ENCODE measurements at places on chromosomes 5 and 9.

DNA sequence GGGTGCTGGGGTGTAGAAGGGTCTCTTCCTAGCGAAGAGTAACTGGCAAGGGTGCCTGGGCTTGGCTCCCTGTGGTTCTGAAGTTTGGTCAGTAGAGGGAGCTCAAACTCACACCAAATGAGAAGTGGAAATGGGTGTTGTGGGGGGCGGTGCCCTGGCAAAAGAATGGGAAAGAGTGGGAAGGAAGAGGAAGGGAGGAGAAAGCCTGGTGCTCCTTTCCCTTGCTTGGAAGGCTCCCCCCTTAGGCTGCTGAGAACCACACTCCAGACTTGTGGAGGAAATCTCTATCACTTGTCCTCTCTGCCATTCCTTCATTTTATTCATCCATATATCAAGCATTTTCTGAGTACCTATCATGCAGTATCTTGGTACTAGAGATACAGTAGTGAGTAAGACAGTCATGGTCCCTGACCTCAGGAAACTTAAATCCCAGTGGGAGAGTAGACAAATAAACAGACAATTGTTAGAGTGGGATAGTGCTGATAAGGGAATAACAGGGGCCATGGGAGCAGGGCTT, 13.0 kb downstream of the SLC4A9 start:
- DNase-seq, result peak; percentile 26

- DNase-seq, result no peak
Measured at GRCh38 chr9:21381448-21382339, 3.5 kb downstream of the IFNA2 start.

GRCh38 chr5:68066277-68066955, 149.1 kb upstream of the PIK3R1 start:
- no peak for DNase-seq

DNA sequence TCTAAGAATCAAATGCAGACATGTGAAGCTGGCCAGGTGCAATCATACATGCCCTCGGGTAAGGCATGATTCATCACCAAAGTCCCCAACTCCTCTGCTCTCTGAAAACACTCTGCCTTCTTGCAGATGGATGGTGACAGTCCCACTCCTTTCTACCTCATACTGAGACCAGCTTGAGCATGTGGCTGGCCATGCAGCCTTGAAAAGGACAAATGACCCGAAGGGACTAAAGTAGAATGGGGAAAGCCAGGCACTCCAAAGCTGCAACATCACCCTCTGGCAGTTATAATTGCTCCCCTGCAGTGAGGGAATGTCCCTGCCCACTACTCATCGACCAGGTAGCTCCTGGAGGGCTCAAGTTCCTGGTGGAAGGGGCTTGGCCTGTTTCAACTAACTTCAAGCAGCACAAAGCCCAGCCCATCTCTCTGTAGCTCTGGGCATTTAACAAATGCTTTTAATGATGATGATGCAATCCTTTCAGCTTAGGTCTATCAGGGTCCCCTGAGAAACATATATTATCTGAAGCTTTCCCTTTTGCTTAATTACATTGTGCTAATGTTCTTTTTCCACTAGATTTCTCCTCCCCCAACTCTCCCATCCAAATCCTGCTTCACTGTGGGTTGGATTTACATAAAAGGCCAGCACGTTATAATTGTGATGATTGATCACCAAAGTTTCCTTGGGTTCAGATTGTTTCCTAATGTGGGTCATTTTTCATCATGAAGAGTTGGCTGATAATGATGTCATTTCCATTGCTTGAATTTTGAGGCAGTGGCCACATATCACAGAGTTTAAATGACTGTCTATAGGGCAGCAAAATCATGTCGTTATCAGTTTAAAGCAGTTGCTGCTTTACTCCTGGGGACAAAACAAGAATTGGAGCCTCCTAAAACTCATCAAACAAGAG, 436.5 kb upstream of the SLC30A5 start:
- no peak for DNase-seq

- no peak for DNase-seq
Measured at GRCh38 chr5:123209502-123210027, 120.5 kb downstream of the PRDM6 start.

DNA sequence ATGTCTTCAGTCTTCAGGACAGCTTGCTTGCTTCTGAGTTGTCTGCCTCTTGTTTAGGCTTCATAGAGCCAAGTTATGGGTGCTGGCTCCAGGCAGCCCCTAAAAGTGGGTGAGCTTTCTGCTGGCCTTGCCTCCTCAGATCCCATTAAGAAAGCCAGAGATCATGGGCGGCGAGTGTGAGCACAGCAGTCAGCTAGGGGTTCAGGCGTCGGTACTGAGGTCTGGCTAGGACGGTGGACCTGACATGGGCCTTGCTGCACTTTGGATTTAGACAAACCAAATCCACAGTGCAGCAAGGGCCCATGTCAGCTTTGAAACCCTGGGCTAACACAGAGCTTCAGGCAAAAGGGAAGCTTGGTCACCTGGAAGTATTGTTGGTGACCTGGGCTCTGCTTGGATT, 17.6 kb downstream of the PSAT1 start:
- no peak for DNase-seq

DNA sequence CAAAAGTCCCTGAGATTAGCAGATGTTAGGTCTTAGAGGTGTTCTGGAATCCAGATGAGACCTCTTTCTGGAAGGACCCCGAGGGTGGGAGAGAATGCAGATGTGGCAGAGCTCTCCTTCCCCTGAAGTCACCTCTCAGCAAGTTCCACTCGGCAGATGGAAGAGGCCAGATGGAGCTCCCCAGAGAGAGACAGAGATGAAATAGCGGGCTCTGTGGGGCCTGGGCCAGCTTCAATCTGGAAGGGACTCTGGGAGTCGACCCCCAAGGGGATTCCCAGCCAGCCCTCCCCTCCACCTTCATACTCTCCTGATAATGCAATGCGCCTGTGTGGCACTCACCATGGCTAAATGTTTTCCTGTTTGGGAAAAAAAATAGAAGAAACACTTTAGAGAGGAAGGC, 60.2 kb downstream of the WNK2 start:
- DNase-seq, result no peak

GRCh38 chr5:141651728-141652105, 499 bp upstream of the FCHSD1 start:
- no peak for DNase-seq

GRCh38 chr5:74556006-74556405, 84.5 kb downstream of the ENC1 start:
- DNase-seq, result no peak

- no peak for DNase-seq
Measured at GRCh38 chr9:129316281-129317030, 138.4 kb upstream of the IER5L start.

GRCh38 chr5:149442563-149443182, 63.6 kb upstream of the IL17B start:
- peak; percentile 64 for DNase-seq

GRCh38 chr5:10831419-10831818, 70.4 kb upstream of the DAP start:
- DNase-seq, result no peak

- DNase-seq, result no peak
Measured at GRCh38 chr5:126931963-126932660, 98.2 kb downstream of the MARCHF3 start.

GRCh38 chr9:95137587-95138145, 179.8 kb downstream of the FANCC start:
- no peak for DNase-seq

DNA sequence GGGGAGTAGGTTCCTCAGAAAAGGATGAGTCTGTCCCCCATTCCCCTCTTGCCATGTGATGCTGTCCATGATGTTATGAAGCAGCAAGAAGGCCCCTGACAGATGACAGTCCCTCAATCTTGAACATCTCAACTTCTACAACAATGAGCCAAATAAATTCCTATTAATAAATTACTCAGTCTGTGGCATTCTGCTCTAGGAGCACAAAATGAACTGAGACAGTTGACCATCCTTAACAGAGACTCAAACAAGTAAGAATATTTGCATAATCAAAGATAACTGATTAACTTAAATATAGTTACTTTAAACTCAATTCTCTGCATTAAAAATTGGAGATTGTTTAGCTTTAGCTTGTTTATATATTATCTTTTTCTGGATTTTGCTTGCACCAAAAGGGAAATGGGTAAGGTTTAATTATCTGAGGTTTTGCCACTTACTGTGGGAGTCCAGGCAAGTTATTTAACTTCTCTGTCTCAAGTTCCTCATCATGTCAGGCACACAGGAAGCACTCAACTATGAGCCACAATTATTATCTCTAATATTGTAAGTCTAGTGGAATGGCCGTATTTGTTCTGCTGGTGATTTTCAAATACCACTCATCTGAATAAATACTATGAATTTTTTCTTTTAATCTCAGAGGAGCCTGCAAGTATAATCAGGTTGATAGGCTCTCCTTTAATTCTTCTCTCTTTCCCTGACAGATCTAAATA, 162.9 kb downstream of the TSSK1B start:
- DNase-seq, result no peak

DNA sequence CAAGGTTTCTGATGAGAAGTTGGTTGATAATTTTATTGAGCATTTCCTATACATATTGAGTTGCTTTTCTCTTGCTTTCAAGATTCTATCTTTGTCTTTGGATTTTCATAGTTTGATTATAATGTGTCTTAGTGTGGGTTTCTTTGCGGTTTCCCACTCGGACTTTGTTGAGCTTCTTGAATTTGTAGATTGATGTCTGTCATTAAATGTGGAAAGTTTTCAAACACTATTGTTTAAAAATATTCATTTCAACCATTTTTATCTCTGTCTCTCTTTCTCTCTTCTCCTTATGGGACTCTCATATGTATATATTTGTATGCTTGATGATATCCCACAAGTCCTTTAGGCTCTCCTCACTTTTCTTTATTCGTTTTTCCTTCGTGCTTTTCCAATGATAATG, 18.5 kb upstream of the PCDHA1 start:
- DNase-seq, result no peak

- no peak for DNase-seq
Measured at GRCh38 chr5:103138202-103138690, 18.1 kb downstream of the PPIP5K2 start.

DNA sequence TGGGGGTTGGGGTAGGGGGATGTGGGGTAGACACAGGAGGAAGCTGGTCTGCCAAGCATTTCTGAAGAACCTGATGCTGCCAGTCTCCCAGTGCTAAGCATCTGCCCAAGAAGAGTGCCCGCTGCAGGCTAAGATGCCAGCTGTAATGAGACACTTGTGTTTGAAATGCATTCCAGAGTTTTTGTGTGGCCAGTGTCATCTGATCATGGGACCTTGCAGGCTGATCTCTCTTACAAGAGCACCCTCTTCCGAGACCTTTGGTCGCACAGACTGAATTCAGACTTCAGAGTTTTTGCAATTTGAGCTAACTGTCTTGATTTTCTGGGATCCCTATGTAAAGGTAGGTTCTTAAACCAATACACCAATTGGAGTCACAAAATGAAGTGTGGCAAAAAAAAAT, 58.1 kb downstream of the DENND1A start:
- DNase-seq, result no peak

DNA sequence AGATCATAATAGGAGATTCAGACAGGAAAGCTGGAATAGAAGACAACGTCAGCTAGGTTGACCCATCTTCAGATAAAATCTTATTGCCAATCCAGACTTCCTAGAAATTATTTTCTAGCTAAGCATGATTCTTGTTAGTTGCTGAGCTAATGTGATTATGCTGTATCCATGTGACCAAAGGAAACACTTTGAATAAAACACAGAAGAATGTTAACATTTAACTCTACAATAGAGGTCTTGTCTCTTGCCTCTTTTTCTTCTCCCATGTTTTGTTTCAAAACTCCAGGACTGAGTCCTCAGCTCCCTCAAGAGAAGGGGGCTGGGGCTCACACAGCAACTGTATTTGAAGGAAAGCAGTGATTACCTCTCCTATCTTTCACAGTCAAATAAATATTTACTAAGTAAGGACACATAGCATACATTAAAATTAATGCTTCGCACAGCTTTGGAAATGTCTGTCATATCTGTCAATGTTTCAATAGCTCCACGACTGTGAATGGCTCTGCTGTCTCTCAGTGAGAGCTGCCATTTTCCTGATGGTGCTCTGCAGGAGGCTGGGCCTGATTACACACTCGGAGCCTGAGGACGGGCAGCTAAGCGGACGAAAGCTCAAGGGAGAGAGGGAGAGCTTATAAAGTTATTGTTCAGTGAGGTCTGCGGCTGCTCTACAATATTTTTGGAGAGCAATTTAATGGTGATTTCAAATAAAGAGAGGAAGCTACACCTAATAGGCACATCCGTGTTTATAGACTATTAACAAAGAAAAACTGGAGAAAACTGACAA, 64.8 kb upstream of the ZNF462 start:
- no peak for DNase-seq

DNA sequence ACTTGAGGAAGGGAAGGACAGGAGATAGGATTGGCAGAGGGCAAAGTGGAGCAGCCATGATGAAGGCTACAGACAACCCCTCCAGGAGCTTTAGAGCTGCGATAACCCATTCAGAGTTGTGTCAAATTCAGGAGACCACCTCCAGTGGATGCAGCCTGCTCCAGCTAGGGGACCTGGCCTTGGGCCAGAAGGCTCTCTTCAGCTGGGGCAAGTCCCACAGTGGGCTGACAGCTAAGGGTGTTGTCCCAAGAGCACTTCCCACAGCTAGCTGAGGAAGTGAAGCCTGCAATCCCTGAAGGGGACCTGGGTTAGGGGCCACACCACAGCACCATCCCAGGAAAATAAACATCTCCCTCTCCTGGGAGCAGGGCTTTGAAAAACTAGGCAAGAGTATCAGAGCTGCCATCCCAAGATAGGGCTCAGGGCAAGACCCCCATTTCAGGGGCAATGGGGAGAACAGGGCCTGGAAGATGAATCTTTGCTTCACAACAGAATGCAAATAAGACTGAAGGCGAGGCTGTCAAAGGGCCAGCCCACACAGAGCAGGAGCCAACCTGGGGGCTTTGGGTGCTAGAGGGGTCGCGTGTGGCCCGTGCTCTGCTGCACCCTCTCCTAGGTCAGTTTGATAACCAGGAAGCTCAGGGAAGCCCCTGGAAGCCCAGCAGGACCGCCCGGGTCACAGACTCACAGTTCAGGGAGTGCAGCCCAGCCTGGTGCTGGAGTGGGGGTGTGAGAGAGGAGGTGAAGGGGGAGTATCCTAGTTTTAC, 19.3 kb upstream of the DAPK1 start:
- DNase-seq, result no peak

- no peak for DNase-seq
Measured at GRCh38 chr9:127794001-127794791, 8.4 kb downstream of the CDK9 start.

- DNase-seq, result no peak
Measured at GRCh38 chr5:93034621-93035590, 546.1 kb downstream of the NR2F1-AS1 start.

GRCh38 chr5:72290356-72291133, 29.5 kb downstream of the MRPS27 start:
- DNase-seq, result no peak

DNA sequence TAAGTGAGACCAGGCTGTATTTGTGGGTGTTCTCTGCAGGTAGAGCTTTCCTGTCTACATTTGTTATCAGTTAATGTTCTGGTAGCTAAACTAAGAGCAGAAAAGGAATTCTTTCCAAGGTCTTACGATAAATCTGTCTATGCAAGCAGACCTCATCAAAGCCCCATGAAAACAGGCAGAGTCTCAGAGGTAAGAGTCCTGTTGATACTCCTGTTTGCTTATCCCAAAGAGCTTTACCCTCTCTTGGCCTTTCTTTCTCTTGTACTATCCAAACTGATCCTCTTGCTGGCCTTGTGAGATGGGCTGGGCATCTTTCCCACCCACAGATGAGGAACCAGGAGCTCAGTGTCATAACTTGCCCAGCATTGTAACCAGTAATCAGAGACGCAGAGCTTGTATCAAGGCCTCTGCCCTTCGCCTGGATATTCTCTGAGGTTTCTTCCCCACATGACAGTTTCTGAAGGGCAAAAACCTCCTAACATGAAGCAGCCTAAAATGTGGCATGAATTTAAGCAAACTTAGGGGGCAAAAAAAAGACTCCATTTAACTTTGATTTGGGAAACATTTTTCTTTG, 33.5 kb downstream of the PRKACG start:
- DNase-seq, result no peak

GRCh38 chr5:61572959-61573358, 240.9 kb downstream of the ZSWIM6 start:
- no peak for DNase-seq
